ENCODE measurements at places on chromosomes 12 and 14. TPM values are rescaled to one million over a fixed set of nuclear protein-coding genes. Genes with fewer than 3 reads are reported as not detected.

- H3K4me3 ChIP-seq, result no peak overlapping the region
- H3K27me3 ChIP-seq, result no peaks in the 10 kb centered on the region
- DNase-seq, result no peak
- H3K27ac ChIP-seq, result no peak overlapping the region
- no peaks in the 10 kb centered on the region for H3K36me3 ChIP-seq
Measured at GRCh38 chr12:57131896-57132744, 3.8 kb downstream of the LRP1 start.

The TIMM9 gene
- 71.0 TPM for polyA plus RNA-seq

- peaks cover 4% of the 10 kb centered on the region for H3K27me3 ChIP-seq
- no peaks in the 10 kb centered on the region for H3K4me1 ChIP-seq
- H3K36me3 ChIP-seq, result no peaks in the 10 kb centered on the region
Measured at GRCh38 chr12:62135553-62136200, 124.5 kb upstream of the USP15 start.

DNA sequence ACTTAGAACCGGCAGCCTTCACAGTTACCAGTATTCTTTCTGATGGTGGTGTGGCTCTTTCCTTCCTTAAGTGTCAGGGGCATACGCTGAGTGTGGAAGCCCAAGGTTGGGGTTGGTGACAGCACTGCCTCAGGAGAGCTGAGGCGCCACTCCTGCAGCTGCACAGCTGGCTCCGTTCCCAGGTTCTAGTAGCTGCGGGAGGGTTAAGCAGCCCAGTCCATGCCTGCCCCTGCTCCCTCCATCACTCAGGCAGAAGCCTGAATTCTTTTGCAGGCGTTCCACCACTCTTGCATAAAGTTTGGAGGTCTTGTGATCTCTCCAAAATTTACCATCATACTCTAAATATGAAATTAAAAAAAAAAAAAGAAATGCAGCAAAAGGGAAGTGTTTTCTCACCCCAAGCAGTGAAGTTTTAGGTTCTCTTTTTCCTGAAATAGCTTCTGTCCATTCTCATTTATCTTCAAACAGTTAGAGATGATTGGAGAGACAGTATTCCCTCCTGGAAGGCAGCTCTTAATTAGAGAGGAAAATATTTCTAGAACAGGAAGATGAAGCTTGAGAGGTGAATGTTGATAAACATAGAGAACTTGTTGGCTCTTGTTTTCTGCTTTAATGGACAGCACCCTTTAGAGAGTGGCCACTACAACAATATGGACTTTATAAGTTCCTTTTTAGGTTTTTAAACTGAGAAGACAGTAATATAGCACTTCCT, 136.1 kb downstream of the FGD4 start:
- H3K4me3 ChIP-seq, result no peak overlapping the region
- peaks cover 12% of the 10 kb centered on the region for H3K27me3 ChIP-seq
- H3K36me3 ChIP-seq, result no peaks in the 10 kb centered on the region
- no peak overlapping the region for H3K27ac ChIP-seq
- peaks cover 35% of the 10 kb centered on the region for H3K4me1 ChIP-seq

- H3K4me1 ChIP-seq, result no peaks in the 10 kb centered on the region
- H3K36me3 ChIP-seq, result no peaks in the 10 kb centered on the region
- H3K27me3 ChIP-seq, result no peaks in the 10 kb centered on the region
- no peak overlapping the region for H3K4me3 ChIP-seq
Measured at GRCh38 chr14:46344327-46344937, 307.1 kb downstream of the RPL10L start.

The FAM181A gene
- not detected for polyA plus RNA-seq

DNA sequence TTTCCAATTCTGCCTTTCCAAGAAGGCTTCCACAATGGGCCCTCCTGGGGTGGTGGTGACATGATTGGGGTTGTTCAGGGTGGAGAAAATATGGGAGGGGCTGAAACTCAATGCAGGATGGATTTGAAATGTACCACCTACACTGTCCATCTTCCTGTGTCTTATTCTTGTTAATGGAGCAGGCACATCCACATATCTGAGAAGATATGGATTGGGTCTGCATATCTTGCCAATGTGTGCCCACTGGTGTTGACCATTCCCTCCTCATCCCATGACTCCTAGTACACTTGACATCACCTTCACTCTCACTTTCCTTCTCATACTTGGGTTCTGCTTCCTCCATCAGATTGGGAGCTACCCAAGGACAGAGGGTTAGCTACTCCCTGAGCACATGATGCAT, 7.2 kb downstream of the KRT76 start:
- no peak overlapping the region for H3K27ac ChIP-seq
- DNase-seq, result no peak
- H3K36me3 ChIP-seq, result no peaks in the 10 kb centered on the region
- H3K27me3 ChIP-seq, result no peaks in the 10 kb centered on the region
- H3K4me1 ChIP-seq, result no peaks in the 10 kb centered on the region

The AICDA gene
- not detected for polyA plus RNA-seq

GRCh38 chr12:120183211-120183631, 11.3 kb downstream of the GCN1 start:
- H3K4me1 ChIP-seq, result peaks cover 26% of the 10 kb centered on the region
- no peak overlapping the region for H3K27ac ChIP-seq
- H3K36me3 ChIP-seq, result peaks cover 14% of the 10 kb centered on the region
- no peaks in the 10 kb centered on the region for H3K27me3 ChIP-seq

GRCh38 chr14:73785834-73786635, 65.6 kb upstream of the PTGR2 start:
- no peaks in the 10 kb centered on the region for H3K27me3 ChIP-seq
- H3K4me3 ChIP-seq, result peak overlapping the region; percentile 96
- DNase-seq, result peak; percentile 37
- H3K4me1 ChIP-seq, result peaks cover 61% of the 10 kb centered on the region

The PDE3A gene
- not detected for polyA plus RNA-seq

- no peaks in the 10 kb centered on the region for H3K27me3 ChIP-seq
- no peaks in the 10 kb centered on the region for H3K4me1 ChIP-seq
- no peak overlapping the region for H3K4me3 ChIP-seq
- no peaks in the 10 kb centered on the region for H3K36me3 ChIP-seq
- no peak for DNase-seq
Measured at GRCh38 chr14:85909581-85909980, 379.6 kb downstream of the FLRT2 start.

The FIGNL2 gene
- 0.21 TPM for polyA plus RNA-seq

The KRT77 gene
- 0.12 TPM for polyA plus RNA-seq

- H3K36me3 ChIP-seq, result peaks cover 24% of the 10 kb centered on the region
- no peak overlapping the region for H3K27ac ChIP-seq
- DNase-seq, result no peak
- H3K27me3 ChIP-seq, result no peaks in the 10 kb centered on the region
Measured at GRCh38 chr12:59780605-59781135, 184.8 kb downstream of the SLC16A7 start.

GRCh38 chr12:105948331-105948730, 190.4 kb downstream of the NUAK1 start:
- H3K27ac ChIP-seq, result no peak overlapping the region
- H3K4me1 ChIP-seq, result no peaks in the 10 kb centered on the region
- H3K4me3 ChIP-seq, result no peak overlapping the region
- H3K36me3 ChIP-seq, result no peaks in the 10 kb centered on the region
- no peak for DNase-seq
- H3K27me3 ChIP-seq, result peaks cover 20% of the 10 kb centered on the region

The PLCZ1 gene
- not detected for polyA plus RNA-seq

Data from naive thymus-derived CD8-positive, alpha-beta T cell (primary cell).